Fibroblast of lung (primary cell): ENCODE measurements at places on chromosomes 2 and 18.

DNA sequence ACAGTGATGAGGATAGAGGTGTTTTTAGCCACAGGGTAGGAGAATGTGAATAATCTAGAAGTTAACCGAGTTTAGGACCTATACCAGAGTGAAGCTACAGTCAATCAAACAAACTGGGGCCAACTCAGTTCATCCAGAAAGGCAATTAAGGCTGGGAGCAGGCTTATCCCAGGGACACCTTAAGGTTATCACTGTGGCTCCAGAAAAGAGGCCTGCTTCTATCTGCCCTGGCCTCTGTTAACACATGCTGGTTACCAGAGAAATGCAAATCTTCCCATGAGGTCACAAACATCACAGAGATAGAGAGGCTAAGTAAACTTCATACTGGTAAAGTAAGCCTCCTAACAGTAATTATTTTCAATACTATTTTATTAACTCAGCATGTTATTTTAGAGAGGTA lies 93.2 kb upstream of the GRB14 start:
- H3K4me3 ChIP-seq = no peak overlapping the region
- H3K27ac ChIP-seq = no peak overlapping the region
- no peak for DNase-seq

DNA sequence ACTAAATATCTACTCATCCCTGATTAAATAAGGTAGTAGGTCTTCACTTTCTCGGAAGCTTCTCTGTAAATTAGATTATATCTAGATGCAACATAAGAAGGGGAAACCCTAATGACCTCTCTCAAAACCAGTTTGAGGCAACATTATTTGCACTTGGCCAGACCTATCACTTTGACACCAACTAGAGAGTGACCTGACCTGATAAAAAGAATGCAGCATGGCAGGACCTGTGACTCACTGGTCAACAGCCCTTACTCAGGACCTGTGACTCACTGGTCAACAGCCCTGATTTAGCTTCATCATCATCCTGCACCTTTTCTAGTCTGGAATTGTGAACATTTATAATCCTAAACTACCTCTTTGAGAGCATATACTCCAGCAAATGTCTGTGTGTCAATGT lies 1957.7 kb upstream of the CELF4 start:
- H3K4me1 ChIP-seq = no peaks in the 10 kb centered on the region
- DNase-seq = peak; percentile 29
- H3K36me3 ChIP-seq = no peaks in the 10 kb centered on the region
- H3K4me3 ChIP-seq = no peak overlapping the region
- H3K27ac ChIP-seq = no peak overlapping the region

GRCh38 chr2:65390134-65390533 lies 42.3 kb downstream of the SPRED2 start:
- H3K4me1 ChIP-seq = peaks cover 7% of the 10 kb centered on the region
- no peaks in the 10 kb centered on the region for H3K27me3 ChIP-seq
- DNase-seq = no peak
- no peak overlapping the region for H3K4me3 ChIP-seq
- H3K27ac ChIP-seq = no peak overlapping the region

DNA sequence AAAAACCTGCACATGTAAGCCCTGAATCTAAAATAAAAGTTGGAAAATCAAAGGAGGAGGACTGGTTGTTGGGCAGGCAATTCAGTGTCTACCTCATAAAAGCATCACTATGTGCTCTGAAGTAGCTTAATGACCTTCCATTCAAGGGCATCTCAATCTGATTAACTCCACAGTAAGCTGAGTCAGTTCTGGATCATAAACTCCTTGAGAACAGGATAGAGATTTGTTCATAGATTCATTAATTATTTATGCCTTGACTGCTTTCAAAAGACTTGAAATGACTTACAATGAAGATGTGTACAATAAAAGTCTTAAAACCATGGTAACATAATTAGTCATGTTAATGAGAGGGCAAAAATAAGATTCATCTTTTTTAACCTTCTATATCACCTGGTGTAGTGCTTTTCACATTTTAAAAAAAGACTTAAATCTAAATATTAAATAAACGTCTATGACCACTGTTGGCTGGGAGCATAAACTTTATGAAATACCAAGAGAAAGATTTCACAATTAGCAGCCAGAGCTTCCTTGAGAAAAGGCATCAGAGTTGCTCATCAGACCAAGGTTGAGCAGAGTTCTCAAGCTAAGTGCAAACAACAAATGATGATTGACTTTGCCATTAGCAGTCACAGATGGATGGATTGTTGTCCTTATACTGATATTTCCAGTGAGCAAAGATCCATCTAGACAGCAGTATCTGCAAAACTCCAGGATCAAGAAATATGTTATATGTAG lies 237.3 kb upstream of the THUMPD2 start:
- no peaks in the 10 kb centered on the region for H3K4me1 ChIP-seq
- no peaks in the 10 kb centered on the region for H3K36me3 ChIP-seq
- DNase-seq = no peak
- H3K4me3 ChIP-seq = no peak overlapping the region
- no peak overlapping the region for H3K27ac ChIP-seq
- no peaks in the 10 kb centered on the region for H3K27me3 ChIP-seq

DNA sequence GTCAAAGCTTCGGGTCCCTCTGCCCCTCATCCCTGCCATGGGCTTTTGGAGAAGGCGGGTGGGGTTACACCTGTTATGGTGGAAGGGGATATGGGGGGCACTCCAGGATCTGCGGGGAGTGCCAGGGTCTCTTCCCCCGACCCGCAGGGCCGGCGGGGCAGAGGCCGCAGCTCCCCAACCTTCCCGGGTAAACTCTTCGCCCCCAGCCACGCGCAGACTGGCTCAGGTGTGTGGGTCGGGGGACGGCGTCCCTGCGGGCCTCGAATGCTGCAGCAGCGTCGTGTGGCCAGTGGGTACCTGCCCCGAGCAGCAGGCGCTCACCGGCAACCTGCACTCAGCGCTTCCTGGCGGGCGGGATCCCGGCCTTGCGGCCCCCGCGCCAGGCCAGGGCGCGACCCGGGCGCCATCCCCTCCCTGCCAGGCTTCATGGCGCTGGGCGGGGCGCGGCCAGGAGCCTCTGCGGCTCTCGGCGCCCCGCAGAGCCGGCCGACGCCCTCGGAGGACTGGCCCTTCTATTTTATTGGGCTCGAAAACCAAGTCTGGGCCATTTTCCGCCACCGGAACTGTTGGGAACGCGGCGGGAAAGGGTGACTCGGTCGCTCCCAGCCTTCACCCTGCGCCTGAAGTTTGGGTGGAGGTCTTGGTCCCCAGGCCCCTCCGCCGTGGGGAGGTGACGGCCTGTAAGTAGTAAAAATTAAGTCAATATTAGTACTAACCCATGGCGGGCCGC lies 4.5 kb downstream of the GBX2 start:
- no peak overlapping the region for H3K27ac ChIP-seq
- no peaks in the 10 kb centered on the region for H3K4me1 ChIP-seq
- no peaks in the 10 kb centered on the region for H3K36me3 ChIP-seq
- no peak overlapping the region for H3K4me3 ChIP-seq
- DNase-seq = no peak
- peaks cover 63% of the 10 kb centered on the region for H3K27me3 ChIP-seq

- DNase-seq = no peak
- no peak overlapping the region for H3K27ac ChIP-seq
- no peak overlapping the region for H3K4me3 ChIP-seq
- H3K27me3 ChIP-seq = peaks cover 31% of the 10 kb centered on the region
- H3K4me1 ChIP-seq = peaks cover 5% of the 10 kb centered on the region
These were observed 1.1 kb upstream of the ATP6V1C2 start for GRCh38 chr2:10720306-10720705.

DNA sequence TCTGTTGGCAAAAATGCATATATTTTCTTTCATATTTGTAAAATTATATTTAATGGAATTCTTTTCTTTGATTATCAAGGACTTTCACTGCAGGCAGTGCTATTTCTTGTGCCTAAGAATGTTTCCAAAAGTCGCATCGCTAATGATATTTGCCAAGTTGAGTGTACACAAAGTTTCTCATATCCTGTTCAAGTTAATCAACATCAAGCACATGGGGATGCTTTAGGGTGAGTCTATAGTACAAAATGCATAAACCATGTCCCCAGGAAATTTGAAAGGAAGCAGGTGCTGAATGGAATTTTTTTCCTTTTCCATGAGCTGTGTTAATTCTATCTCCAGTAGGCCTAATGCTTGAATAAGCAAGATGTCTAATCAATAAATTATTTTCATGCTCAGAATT lies 129.7 kb downstream of the GALNT1 start:
- H3K4me3 ChIP-seq = no peak overlapping the region
- H3K27ac ChIP-seq = no peak overlapping the region
- H3K27me3 ChIP-seq = no peaks in the 10 kb centered on the region
- no peaks in the 10 kb centered on the region for H3K4me1 ChIP-seq

- no peak for DNase-seq
- H3K4me1 ChIP-seq = no peaks in the 10 kb centered on the region
- no peak overlapping the region for H3K4me3 ChIP-seq
These were observed 9.7 kb downstream of the OXER1 start for GRCh38 chr2:42754021-42754775.

DNA sequence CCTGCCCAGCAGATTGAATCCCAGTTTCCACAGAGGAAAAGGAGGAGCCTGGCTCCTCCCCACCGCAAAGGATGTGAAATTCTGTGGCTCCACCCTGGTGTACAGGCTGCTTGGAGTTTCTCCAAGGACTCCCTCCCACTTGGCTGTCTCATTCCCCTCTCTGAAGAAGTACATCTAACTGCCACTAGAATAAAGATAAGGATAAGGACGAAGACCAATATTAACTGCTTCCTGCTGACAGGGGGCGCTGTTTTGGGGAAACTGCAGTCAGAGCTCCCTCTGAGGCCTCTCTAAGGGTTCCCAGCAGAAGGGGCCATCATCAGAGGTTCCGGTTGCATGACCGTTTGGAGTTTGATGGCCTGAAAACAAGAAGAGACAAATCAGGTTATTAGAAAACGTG lies 790.9 kb downstream of the CPS1 start:
- H3K4me1 ChIP-seq = no peaks in the 10 kb centered on the region
- H3K27me3 ChIP-seq = no peaks in the 10 kb centered on the region
- H3K4me3 ChIP-seq = no peak overlapping the region
- DNase-seq = no peak

DNA sequence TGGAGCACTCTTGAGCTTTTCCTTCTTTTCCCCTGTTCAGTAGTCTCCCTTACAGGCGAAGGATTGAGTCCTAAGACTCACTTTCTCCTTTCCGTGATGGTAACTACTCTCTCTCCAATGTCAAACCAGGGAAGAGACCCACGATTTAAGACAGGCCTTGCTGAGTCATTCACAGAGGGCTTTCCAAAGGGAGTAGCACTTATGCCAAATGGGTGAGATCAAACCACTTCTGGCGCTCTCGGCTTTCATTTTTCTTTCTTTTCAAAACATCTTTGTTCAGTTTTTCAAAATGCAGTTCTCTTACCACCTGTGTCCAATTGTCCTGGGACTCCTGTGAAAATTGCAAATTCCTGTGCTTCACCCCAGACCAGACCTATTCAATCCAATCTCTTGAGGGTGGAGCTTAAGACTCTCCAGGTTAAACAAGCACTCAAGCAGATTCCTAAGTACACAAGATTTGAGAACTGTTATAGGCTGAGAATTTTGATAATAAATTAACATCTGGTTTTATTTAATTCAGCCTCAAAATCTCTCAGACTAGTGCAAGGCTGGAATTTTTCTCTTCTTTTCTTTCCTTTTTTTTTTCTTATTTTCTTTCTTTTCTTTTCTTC lies 14.4 kb upstream of the MRPL19 start:
- H3K36me3 ChIP-seq = no peaks in the 10 kb centered on the region
- H3K27me3 ChIP-seq = no peaks in the 10 kb centered on the region
- DNase-seq = peak; percentile 63
- H3K4me1 ChIP-seq = peaks cover 2% of the 10 kb centered on the region

GRCh38 chr18:49966090-49966489 lies 152.8 kb upstream of the ACAA2 start:
- no peaks in the 10 kb centered on the region for H3K27me3 ChIP-seq
- no peaks in the 10 kb centered on the region for H3K4me1 ChIP-seq
- no peak overlapping the region for H3K4me3 ChIP-seq
- no peak for DNase-seq

- no peaks in the 10 kb centered on the region for H3K27me3 ChIP-seq
- H3K4me3 ChIP-seq = no peak overlapping the region
- no peak overlapping the region for H3K27ac ChIP-seq
- peak; percentile 22 for DNase-seq
- H3K4me1 ChIP-seq = no peaks in the 10 kb centered on the region
These were observed 58.8 kb downstream of the BAZ2B start for GRCh38 chr2:159557437-159558034.

GRCh38 chr18:23636071-23636399 lies 26.7 kb downstream of the ANKRD29 start:
- H3K4me3 ChIP-seq = no peak overlapping the region
- no peak overlapping the region for H3K27ac ChIP-seq
- no peaks in the 10 kb centered on the region for H3K36me3 ChIP-seq
- H3K27me3 ChIP-seq = peaks cover 4% of the 10 kb centered on the region
- no peak for DNase-seq

GRCh38 chr2:105196651-105197050 lies 44.9 kb upstream of the GPR45 start:
- H3K27me3 ChIP-seq = peaks cover 6% of the 10 kb centered on the region
- H3K4me1 ChIP-seq = no peaks in the 10 kb centered on the region
- no peak overlapping the region for H3K4me3 ChIP-seq
- DNase-seq = no peak
- H3K36me3 ChIP-seq = no peaks in the 10 kb centered on the region

- no peak overlapping the region for H3K27ac ChIP-seq
- no peak overlapping the region for H3K4me3 ChIP-seq
- DNase-seq = no peak
- H3K36me3 ChIP-seq = no peaks in the 10 kb centered on the region
- no peaks in the 10 kb centered on the region for H3K4me1 ChIP-seq
These were observed 217.1 kb upstream of the DLGAP1 start for GRCh38 chr18:4672162-4672561.

DNA sequence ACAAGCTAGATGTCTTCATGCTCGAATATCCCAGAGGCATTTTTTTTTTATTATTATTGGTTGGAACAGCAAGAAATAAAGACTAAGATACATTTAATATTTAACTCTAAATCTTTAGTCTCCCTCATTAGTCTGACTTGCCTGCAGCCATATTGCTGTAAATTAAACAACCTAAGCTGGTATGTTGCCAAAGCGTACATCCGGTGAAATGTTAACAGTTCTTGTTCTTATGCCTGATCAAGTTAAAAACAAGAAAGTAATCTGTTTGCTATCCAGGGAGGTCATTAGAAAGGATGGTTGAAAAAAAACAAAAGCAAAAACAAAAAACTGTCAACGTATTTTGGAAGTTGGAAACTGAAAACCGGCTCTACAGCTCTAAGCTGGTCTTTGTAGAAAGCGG lies 125.9 kb upstream of the NABP1 start:
- H3K4me1 ChIP-seq = no peaks in the 10 kb centered on the region
- H3K4me3 ChIP-seq = no peak overlapping the region
- no peaks in the 10 kb centered on the region for H3K27me3 ChIP-seq
- H3K36me3 ChIP-seq = no peaks in the 10 kb centered on the region
- no peak overlapping the region for H3K27ac ChIP-seq
